Effector CD4-positive, alpha-beta T cell (primary cell): ENCODE measurements at places on chromosomes 3 and 15.

- DNase-seq, result no peak
These were observed 69.3 kb downstream of the NTRK3 start for GRCh38 chr15:88187195-88187594.

GRCh38 chr3:61612211-61613194 is 51.1 kb downstream of the PTPRG start:
- DNase-seq, result no peak

DNA sequence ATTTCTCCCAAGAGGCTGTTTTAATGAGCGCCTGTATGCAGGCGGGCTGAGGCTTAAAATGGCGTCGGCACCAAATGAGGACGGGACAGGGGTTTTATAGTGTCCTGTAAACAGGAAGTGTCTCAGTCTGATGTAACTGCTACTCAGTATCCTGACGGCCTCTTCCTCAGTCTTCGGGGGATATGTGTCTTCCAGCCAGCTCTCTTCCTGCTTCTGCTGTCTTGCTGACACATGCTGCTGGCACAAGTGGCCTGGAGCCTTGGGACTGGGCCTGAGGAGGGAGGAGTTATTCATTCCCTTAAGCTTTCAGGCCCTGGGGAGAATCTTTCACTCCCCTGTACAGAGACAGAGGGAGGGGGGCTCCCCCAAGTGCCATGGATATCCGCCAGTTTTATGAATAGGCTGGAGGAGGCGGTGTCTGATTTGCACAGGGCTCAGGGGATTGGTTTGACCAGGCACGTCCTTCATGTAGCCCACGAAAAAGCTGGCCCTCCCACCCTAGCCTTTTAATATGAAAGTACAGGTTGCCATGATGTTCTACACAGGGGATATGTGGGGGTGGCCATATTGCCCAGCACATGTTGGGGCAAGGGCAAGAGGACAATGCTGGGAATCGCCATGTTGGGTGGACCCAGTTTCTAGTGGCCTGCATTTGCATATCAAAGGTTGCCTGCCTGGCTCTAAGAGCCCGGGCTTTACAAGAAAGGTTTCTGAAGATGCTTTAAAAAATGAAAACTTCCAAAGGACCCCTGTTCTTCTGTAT is 19.9 kb downstream of the NDUFB4 start:
- no peak for DNase-seq

DNA sequence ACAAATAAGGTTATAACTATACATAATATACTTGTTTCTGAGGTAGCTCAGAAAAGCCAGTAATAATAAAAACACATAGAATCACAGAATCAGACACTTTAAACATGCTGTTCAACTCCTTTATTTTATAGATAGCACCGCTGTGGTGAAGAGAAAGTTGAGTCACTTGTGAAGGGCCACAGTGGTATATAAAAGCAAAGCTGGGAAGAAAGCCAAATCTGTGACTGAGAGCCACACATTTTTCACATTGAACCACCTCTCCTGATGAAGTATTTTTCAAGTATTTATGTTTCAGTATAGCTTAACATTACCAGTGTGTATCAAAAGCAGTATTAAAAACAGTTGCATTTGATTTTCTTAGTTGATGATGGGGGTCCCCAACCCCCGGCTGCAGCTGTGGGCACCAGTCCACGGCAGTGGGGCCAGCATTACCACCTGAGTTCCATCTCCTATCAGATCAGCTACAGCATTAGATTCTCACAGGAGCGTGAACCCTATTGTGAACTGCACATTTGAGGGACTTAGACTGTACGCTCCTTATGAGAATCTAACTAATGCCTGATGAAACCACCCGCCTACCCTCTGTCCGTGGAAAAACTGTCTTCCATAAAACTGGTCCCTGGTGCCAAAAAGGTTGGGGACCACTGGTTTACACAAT is 46.2 kb downstream of the TBL1XR1 start:
- DNase-seq, result no peak

DNA sequence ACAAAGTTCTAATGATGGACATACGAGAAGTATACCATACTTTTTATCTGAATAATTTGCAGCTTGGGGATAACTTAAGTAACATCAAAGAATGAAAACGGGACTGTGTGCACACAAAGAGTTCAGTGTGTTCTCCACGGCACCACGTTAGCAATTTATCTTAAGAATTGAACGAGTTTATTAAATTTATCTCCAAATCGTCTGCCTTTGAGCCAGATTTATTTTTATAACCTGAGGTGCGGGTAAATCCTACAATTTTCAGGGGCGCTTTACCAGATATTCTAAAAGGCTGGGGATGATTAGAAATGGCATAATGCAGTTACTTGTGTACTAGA is 3.5 kb downstream of the CHD2 start:
- DNase-seq, result no peak

DNA sequence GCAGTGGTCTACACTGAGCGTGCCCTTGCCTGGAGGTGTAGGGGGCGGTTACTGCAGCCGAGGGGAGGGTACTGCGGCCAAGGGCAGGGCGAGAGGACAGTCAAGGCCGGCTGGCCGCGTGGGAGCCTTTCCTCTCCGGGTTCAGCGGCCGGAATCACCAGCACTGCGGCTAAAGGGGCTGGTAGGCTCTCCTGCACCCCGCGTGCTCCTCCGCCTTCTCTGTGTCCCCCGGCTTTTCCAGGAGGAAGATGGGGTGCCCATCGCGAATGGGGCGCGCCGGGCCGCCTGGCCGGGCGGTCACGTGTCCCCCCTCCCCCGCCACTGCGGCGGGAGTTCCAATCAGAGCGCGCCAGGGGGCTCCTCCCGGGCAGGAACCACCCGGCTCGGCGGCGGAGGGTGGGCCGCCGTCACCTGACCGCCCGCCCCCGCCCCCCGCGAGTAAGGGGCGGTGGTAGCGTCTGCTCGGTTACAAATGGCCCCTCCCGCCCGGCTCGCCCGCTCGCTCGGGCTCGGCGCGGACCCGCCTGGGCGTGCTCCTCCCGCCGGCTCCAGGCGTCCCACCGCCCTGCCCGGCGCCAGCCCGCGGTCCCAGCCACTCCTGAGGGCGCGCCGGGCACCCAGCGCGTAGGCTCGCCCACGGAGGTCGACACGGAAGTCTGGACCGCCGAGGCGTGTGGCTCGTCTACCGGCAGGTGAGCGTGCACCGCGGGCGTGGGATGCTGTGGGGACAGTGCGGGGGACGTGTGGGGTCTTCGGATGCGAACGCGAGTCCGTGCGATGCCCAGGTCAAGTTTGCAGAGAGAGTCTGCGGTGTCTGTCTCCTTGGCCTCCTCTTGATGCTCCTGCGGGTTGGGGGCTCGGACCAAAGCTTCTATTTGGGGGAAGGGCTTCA is 242.6 kb upstream of the TOPAZ1 start:
- DNase-seq, result no peak

DNA sequence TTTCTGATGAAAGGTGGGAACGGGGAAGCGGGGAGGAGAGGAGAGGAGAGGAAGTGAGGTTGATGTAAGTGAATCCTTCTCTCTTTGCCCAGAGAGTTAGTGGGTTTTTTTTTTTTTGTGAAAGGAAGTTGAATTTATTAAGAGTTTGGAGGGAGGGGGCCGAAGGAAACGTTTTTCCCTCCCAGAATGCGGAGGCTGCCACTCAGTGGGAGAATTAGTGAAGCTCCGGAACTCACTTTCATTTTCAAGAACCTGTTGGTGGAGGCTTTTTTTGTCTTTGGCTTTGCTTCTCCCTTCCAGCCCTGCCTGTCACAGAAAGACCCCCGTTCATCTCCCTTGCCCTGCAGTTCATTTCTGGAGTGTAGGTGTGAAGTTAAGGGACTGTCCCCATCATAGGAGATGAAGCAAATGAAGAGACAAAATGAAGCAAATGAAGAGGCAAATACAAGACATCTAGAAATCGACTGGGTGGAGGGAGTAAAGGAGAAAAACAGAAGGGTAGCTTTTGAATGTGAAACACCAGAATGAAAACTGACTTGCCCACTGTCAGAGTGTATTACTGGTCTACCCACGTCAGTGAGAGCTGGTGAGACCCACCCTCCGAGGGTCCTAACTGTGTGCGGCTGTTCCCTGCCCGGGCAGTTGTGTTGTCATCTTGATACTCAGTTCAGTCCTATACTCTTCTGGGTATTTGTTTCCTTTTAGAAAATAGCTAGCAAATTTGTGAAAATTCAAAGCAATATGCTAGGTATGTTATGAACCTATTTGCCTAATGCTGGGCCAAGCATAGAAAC is 91.5 kb downstream of the ITPR1 start:
- DNase-seq, result no peak

DNA sequence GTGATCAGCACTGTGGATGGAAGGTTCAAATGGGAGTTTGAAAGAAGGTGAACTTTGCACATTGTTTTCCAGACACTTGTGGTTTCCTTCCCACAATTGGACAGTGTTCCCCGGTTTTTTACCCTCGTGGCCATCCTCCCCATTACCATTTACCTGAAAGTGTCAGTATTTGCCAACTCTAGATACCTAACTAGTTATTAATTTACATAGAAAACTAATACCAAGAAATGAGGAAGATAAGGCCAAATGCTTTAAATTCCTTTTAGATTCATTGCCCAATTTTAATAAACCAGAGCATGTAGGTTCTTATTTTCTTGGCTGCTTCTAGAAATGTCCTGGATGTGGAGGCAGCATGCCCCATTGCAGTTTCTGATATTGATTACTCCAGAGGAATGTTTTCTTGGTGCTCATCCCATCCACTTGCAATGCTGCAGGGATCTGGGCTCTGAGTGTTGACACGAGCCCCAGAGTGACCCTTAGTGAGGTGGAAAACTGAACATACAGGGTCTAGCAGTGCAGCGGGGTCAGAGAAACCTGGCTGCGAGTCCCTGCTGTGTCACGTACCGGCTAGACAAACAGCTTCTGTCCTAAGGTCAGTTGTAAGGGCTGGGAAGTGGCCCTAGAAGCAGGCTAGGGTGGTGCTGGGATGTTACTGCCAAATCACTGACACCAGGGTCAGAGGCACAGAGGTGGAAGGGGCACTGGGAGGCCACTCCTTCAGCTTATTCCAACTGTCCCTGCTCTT is 23.5 kb downstream of the LSM3 start:
- DNase-seq, result no peak

DNA sequence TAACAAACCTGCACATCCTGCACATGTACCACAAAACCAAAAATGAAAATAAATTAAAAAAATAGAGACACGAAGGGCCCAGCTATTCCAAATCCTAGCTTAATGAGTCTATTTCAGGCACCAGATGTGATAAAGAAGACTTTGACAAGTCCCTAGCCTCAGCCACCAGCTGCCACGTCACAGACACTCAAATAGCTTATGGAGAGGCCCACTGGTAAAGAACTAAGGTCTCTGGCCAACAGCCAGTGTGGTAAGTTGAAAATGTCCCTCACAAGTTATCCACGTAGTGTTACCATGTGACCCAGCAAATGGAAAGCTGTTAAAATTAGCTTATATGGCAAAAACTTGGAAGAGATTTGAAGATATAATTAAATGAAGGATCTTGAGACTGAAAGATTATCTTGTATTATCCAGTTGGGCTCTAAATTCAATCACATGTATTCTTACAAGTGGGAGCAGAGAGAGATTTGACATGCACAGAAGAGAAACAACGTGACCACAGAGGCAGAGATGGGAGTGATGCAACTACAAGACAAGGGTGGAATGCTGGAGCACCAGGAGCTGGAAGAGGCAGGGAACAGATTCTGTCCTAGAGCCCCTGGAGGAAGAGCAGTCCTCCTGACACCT is 10.9 kb downstream of the ACSBG1 start:
- DNase-seq, result no peak
